DMS 273 treated with DMSO at 0.1 percent for 48 hours (cell line): ENCODE measurements at places on chromosomes 11 and 22.

GRCh38 chr11:126319374-126319740 lies 15.5 kb downstream of the DCPS start:
- DNase-seq = no peak

DNA sequence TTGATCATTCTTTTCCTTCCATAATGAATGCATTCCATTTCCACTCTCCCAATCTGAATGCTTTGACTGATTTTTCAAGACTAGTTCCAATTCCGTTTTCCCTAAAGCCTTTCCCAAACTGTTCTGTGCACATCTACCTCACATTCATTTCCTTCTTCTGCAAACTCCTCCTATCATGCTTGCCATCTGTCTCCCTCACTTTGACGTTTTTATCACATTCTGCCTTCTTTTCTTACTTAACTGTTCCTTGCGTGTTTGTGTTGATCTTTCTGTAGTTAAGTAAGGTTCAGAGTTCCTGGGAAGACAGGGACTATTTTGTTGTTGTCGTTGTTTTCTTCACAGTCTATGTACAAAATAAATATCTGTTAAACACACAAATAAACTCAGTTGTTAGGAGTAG lies 179.0 kb downstream of the NXPE2 start:
- no peak for DNase-seq

GRCh38 chr11:19234231-19234817 lies 6.4 kb downstream of the E2F8 start:
- no peak for DNase-seq

DNA sequence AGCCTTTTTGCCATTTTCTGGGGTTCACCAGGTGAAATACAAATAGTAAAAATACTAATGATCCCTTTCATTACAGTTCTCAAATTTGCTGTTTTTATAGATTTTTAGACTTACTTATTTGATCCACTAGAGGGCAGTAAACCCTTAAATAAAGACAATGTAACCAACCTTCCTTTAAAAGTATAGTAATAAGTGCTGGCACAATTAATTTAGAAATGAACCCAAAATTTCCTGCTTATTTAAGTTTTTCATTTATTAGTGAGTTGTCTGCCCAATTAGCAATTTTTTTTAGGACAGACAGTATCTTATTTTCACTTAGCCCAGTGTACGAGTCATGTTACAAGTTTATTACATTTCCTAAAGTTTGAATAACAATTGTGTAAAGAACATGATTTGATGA lies 4.7 kb downstream of the DDIAS start:
- no peak for DNase-seq

- no peak for DNase-seq
Measured at GRCh38 chr11:5986885-5987284, at the start of gene OR52L1. OR52L1 (minus strand) TSS chr11:5986985; CDS start chr11:5986930, 55 bp downstream.

DNA sequence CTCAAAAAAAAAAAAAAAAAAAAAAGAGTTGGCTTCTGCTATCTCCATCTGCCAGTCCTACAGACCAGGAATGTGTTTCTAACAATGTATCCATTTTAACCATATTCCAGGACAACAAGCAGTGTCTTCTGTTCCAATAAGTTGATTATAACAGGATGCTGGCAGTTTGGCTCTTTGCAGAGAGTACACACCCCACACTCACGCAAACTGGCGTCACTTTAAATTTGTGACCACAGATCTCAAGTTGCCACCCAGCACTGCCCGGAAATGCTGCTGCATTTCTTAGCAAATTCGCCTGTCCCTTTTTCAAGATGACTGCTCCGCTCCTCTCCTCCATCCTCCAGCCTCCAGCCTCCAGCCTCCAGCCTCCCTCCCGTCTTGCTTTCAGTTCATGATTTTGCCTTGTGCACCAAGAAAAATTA lies 44.3 kb downstream of the SCGB1A1 start:
- no peak for DNase-seq

GRCh38 chr11:27718863-27719545 lies 18.7 kb upstream of the BDNF start:
- no peak for DNase-seq

GRCh38 chr11:108302121-108302785 lies 79.4 kb downstream of the ATM start:
- DNase-seq = no peak
